ENCODE measurements at places on chromosomes 6 and 20. TPM values are rescaled to one million over a fixed set of nuclear protein-coding genes. Genes with fewer than 3 reads are reported as not detected.

- peak; percentile 72 for DNase-seq
These were observed 102.0 kb downstream of the POPDC3 start for GRCh38 chr6:105077596-105078385.

GRCh38 chr6:82022614-82023129 is 224.9 kb downstream of the IBTK start:
- peak; percentile 77 for DNase-seq

GRCh38 chr20:11155156-11155756 is 481.5 kb upstream of the JAG1 start:
- peak; percentile 75 for DNase-seq

DNA sequence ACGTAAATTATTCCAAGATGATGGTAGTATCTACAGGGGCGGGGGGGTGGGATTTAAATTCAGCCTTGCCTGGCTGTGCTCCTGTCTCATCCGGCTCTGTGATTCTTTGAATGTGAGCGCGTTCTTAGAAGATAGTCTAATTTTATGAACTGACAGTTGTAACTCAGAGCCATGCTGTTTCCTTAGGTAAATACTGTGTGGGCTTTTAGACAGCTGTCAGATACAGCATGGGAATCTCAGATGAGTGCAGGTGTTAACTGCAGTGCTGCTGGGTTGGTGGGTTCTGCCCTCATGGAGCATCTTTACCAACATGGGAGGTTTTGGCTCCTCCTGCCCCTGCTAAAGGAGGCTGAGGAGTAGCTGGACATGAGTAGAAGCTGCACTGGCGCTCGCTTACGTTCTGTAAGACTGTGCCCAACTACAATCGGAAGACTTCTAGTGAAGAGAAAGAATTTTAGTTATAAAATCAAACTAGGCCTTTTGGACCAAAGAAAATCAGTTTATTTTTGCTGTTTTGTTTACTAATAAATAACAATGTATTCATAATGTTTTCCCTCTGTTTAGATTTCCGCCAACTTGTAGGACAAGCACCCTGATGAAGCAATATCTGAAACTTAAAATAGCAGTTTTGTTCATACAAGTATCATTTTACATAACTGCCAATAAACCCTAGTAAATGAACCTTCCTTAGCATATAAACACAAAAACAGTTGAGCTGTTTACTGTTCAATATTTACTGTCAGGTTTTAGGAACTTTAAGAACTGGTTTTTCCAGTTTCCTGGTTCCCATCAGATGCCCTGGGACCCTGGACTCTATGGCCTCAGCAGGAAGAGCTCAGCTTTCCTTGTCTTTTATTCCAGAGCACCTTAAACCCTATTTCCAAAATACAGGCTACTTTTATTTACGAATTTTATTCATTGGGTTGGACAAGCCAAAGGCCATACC is 66.1 kb downstream of the FAM120B start:
- DNase-seq: no peak

GRCh38 chr20:58894652-58895447 is 42.3 kb downstream of the GNAS start:
- no peak for DNase-seq

DNA sequence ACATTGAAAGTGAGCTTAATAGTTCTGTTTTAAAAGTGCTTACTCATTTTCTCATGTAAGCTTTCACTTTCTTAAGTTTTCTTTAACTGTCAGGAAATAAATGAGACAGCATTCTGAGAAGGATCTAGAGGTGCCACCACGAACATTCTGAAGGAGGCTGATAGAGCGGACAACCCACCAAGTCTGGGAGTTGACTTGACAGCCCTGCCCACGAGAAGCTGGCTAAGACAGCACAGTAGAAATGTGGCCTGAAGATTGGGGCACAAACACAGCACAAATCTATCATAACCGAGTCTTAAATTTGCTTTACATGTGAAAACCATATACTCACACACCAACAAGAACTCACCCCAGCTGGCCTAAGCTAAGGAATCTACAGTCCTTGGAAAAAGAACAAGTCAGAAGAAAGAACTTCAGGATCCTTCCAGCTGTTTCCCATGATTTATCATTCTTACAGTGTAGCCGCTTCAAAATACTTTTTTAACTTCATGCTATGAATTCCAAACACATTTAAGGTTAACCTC is 144.2 kb upstream of the TNFAIP3 start:
- DNase-seq: no peak

GRCh38 chr20:19697415-19697814 is 60.6 kb upstream of the RIN2 start:
- no peak for DNase-seq

DNA sequence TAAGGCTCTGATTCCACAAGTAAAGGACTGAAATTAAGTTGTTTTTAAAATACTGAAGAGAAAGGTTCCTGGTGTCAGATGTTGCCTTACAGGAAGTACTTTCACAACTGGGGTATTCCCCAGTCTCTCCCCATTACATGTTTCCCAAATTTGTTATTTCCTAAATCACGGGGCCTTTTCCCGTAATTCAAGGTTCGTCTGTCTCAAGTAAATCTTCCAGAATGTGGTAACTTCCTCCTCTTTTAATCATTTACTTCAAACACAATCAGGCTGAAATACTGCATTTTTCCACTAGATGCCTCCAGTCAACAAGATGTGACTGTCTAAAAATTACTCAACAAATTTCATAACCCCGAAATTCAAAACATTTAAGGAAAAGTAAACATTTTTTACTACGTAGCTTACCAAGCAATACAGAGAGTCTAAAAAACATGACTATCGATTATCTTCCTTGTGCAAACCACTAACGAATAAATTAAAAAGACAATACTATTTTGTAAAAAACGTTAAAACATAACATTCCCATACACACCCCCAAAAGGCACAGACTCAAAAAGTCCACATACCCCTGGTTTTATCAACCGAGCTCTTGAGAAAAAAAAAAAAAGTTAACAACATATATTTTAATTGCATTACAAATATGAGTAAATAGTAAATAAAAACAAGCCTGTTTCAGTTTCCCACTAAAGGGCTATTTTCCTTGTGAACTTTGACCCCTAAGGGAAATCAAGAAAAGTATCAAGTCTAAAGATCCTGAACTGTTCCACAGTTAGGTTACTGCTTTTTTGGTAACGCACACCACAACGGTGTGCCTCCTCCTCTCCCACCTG is 1.7 kb downstream of the SOD2 start:
- peak; percentile 92 for DNase-seq

- DNase-seq: no peak
These were observed 76.8 kb downstream of the TTLL2 start for GRCh38 chr6:167401525-167402194.

GRCh38 chr6:112600168-112600567 is 253.0 kb downstream of the RFPL4B start:
- no peak for DNase-seq

DNA sequence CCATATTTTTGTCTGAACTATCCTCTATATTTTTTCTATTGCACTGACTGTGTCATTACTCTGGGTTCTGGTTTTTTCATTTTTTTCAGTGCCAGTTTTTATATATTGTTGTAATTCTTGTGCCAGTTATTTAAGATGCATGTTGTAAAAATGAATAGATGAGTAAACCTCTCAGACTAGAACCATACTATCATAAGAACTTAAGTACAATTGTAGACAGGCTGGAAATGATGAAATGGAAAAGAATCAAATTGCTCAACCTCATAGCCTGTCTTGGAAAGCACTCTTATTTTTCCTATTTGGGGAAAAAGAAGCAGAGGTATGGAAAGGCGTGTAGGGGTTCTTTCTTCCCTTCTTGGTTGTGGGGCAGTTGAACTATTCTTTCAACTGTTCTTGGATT is 30.2 kb downstream of the PANK2 start:
- no peak for DNase-seq

- DNase-seq: peak; percentile 89
These were observed 3.0 kb upstream of the DLGAP4 start for GRCh38 chr20:36303020-36303595.

GRCh38 chr6:137491478-137491877 is 2.7 kb downstream of the OLIG3 start:
- DNase-seq: no peak

GRCh38 chr6:159315562-159315961 is 146.4 kb downstream of the FNDC1 start:
- no peak for DNase-seq

DNA sequence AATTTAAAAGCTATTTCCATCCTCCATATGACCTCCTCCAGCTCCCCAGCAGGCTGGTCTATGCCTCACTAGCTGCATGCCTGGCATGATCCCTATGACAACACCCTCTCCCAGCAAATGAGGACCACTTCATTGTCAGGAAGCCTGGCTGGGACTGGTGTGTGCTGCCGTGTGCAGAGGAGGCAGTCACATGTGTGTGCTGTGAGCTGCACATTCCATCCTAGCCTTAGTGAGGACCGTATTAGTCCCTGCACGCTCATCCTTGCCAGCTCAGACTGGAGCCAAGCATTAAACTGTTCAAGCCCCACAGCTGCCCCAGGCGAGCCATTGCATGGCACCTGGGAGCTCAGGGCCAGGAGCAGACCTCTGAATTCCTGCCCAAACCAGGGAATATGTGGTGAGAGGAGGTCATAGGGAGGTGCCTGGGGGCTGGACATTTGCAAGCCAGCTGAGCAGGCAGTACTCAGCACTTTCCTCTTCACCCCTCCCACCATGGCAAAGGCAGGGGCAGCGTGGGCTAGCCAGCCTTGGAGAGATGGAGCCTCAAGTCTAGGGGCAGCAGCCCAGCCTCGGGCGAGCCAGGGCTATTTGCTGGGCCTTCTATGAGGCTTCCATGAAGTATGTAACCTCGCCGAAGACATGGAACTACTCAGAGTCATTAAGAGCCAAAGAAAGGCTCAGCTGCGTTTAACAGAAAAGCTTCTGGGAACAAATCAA is 8.7 kb upstream of the CCN5 start:
- no peak for DNase-seq

- peak; percentile 64 for DNase-seq
These were observed 128.9 kb upstream of the SHLD1 start for GRCh38 chr20:5621305-5621704.

DNA sequence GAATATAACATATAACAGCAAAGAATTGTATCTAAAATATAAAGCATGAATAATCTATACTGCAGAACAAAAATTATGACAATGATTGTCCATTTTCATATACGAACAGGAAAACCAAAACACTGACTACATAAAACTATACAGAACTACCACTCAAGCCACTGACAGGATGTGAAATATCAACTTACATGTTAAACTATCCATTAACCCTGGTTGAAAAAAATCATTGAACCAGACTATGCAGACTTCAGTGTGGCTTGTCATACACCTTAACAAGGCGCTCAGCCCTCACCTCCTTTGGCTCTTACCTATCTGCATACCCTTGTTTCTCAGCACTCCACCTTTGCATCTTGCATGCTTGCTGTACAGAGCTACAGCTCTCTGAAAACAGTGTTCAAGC is 34.9 kb downstream of the ASCC3 start:
- DNase-seq: no peak

- DNase-seq: no peak
These were observed 24.1 kb downstream of the GFOD1 start for GRCh38 chr6:13463328-13463717.

DNA sequence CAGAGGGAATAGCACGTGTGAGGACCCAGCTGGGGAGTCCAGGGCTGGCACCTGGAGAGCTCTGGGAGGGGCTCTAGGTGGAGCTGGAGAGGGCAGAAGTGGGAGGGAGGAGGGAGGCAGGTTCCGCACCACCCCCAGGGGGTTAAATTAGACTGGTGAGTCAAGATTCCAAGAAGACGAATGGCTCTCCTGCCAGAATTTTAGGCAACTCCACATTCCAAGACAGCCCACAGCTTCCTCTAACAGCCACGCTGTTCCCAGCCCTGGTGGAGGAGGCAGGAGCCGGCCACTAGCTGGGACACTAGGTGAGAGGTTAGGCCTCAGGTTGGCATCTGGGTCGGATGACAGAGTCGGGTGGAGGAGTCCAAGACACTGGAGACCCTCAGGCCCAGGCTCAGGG is 60.2 kb downstream of the TFAP2C start:
- DNase-seq: no peak

DNA sequence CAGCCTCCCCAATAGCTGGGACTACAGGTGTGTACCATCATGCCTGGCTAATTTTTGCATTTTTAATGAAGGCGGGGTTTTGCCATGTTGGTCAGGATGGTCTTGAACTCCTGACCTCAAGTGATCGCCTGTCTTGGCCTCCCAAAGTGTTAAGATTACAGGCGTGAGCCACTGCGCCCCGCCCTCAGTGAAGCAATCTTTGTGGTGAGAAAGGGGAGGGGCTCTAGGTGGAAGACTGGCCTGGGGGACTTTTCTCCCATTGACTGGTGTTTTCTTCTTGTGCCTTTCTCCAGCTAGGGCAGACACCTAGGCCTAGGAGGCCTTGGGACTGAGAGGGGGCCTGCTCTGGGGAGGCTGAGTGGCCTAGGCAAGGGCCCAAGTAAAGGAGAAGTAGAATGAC is 84.1 kb downstream of the DNAAF9 start:
- no peak for DNase-seq

- no peak for DNase-seq
These were observed 671 bp downstream of the BPHL start for GRCh38 chr6:3119040-3119723.

DNA sequence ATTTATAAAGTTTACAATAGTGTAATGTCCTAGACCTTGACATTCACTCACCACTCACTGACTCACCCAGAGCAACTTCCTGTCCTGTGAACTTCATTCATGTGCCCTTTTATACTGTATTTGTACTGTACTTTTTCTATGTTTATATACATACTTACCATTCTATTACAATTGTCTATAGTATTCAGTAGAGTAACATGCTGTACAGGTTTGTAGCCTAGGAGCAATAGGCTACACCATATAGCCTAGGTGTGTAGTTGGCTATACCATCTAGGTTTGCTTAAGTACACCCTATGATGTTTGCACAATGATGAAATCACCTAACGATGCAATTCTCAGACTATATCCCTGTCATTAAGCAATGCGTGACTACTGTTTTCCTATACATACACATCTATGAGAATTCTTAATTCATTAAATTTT is 17.5 kb downstream of the EDEM2 start:
- DNase-seq: peak; percentile 70

GRCh38 chr20:62935968-62936585 is 1.9 kb upstream of the GID8 start:
- no peak for DNase-seq

- no peak for DNase-seq
These were observed 606.4 kb downstream of the KHDRBS2 start for GRCh38 chr6:61679625-61680024.

- no peak for DNase-seq
These were observed 3.4 kb downstream of the CYB5R4 start for GRCh38 chr6:83862776-83863471.

GRCh38 chr6:130912434-130912833 is 85.2 kb downstream of the SMLR1 start:
- no peak for DNase-seq

- no peak for DNase-seq
These were observed 26.2 kb downstream of the RRAGD start for GRCh38 chr6:89385846-89386245.

The IMPG1 gene
- not detected for total RNA-seq

The RCAN2 gene
- 0.46 TPM for total RNA-seq

The NHLRC1 gene
- 2.3 TPM for total RNA-seq

The GSTA3 gene
- not detected for total RNA-seq

The TTK gene
- total RNA-seq: 23.6 TPM

The BTNL2 gene
- not detected for total RNA-seq

The TFAP2C gene
- not detected for total RNA-seq

The RAET1L gene
- not detected for total RNA-seq

The TGM3 gene
- total RNA-seq: not detected

The PACRG gene
- not detected for total RNA-seq

The ABCF1 gene
- 60.3 TPM for total RNA-seq

The PSORS1C2 gene
- not detected for total RNA-seq

All from endothelial cell of umbilical vein (primary cell).